ENCODE measurements at places on chromosomes 3 and 15. TPM values are rescaled to one million over a fixed set of nuclear protein-coding genes. Genes with fewer than 3 reads are reported as not detected.

- peak; percentile 86 for DNase-seq
These were observed 18.8 kb upstream of the SSUH2 start for GRCh38 chr3:8663177-8664061.

DNA sequence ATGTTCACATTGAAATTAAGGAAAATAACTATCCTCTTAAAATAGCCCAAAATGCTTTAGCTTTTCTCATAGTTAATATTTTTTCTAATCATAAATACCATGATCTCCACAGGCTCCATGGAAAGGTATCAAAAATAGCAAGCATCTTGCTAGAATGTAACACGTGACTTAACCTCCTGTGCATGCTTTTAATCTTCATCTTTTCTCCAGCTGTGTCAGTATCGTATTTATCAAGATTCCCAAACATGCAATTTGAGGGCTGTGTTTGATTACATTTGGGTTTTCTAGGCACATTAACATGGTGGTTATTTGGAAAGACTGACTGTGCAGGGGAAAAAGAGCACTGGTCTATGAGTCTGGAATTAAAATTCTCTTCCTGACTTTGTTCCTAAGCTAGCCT is 472.5 kb upstream of the MCTP2 start:
- no peak for DNase-seq

The ST8SIA2 gene
- total RNA-seq, result 12.7 TPM

The GABRR3 gene
- not detected for total RNA-seq

- no peak for DNase-seq
These were observed 23.9 kb upstream of the CTSH start for GRCh38 chr15:78968539-78969271.

The CFAP100 gene
- not detected for total RNA-seq

The MESP2 gene
- not detected for total RNA-seq

The SERINC4 gene
- total RNA-seq, result 0.10 TPM

The UCN2 gene
- total RNA-seq, result 2.4 TPM

- DNase-seq, result no peak
These were observed 15.1 kb downstream of the HRG start for GRCh38 chr3:186680869-186681268.

DNA sequence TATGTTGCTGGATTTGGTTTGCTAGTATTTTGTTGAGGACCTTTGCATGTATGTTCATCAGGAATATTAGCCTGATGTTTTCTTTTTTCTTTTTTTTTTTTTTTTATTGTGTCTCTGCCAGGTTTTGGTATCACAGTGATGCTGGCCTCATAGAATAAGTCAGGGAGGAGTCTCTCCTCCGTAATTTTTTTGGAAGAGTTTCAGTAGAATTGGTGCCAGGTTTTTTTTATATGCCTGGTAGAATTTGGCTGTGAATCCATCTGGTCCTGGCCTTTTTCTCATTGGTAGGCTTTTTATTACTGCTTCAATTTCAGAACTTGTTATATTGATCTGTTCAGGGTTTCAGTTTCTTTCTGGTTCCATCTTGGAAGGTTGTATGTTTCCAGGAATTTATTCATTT is 165.8 kb downstream of the VPS8 start:
- no peak for DNase-seq

The SEMA6D gene
- 34.9 TPM for total RNA-seq

All from tongue (tissue), 3 donors.